ENCODE measurements at places on chromosomes 3 and 15.

DNA sequence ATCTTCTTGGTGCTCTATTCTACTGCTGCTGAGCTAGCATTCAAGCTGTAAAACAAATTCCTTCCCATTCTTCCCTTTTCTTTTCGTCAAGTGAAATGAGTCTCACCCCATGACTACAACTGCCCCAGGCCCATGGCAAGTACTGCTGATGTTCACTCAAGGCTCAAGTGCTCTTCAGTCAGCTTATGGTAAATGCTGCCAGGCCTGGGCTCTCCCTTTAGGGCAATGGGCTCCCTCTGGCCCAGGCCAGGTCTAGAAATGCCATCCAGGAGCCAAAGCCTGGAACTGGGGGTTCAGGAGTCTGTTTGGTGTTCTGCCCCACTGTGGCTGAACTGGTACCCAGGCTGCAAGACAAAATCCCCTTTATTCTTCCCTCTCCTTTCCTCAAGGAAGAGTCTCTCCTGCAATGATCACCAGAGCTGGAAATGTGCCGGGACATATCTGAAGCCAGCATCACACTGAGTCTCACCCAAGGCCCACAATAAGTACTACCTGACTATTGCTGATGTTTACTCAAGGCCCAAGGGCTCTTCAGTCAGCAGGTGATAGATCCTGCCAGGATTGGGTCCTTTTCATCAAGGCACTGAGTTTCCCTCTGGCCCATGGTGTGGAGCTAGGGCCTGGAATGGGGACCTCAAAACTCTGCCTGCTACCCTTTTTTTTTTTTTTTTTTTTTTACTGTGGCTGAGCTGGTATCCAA is 205.0 kb upstream of the STAC start:
- no peak for DNase-seq

DNA sequence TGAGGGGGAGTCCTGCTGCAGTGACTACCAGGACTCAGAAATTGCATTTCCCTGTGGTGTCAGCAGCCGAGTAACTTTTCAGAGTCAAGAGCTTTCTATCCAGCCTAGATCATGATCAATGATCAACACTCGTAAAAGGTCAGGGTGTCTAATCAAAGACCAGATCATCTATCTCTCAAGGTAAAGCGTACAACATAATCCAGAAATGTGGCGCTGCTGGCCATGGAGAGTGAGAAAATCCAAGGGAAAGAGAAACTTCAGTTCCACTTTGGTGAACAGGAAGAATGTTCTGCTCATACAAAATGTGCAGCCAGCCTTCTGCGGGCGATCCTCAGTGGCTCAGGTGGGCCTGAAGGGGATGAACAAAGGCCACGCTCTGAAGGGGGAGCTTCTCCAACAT is 1005.8 kb upstream of the NR2F2 start:
- DNase-seq, result no peak

DNA sequence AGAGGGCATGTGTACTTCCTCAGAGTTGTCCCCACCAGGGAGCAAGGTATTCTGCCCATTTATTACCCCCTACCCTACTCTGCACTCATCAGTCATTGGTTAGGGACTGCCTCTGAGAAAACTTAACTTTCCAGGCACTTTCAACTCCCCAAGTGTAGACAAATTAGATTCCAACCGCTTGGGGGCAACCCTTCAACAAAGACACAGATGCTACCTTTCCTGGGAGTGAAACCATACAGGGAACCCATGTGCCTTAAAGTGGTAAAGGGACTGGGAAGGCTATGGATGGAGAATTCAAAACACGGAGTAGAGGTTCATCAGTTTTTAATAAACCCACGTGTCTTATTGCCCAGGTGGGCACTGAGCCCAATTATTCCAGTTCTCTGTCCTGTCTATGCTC is 19.4 kb upstream of the UBE2E2 start:
- DNase-seq, result no peak

DNA sequence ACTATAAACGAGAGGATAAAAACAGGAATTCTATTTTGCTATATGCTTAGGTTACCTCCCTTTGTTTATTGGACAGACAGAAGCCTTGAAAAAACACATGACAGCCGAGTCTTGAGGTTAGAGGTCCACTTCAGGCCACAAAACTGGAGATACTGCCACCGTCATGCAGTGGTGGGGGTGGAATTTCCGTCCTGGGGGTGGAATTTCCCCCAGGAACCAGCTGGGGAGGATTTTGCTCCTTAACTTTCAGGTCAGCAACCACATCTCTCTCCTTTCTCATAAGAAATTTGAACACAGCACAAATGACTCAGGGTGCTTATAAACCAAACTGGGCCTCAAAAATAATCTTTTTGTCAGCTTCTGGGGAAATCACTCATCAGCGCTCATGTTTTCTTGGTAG is 545.8 kb upstream of the ADAMTS9 start:
- no peak for DNase-seq

DNA sequence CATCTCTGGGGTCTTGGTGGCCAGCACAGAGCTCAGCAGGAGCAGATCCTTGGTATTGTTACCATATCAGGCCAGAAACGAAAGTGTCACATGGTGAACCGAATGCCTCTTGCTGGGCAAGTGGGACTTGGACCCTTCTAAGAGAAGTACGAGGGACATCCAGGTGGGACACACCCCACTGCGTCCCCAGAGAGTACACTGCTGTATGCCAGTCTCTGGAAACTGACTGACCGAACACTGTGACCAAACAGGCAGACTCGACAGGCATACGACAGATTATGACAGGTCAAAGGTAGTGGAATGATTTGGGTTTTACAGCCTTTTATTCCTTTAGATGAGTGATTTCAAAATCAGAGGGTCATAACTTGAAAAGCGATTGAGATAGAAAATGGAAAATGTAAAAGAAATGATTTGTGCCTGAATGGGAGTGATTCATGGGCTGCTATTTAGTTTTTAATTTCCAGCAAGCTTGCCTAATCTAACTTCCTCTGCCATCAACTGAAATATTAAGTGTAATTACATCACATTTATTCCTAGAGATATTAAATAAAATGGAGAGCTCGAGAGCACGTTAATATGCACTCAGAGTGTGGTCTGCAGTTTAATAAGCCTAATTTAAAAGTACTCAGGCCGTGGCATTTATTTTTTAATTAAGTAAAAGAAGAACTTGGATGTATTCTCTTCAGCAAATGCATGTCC is 63.4 kb upstream of the CTXND1 start:
- DNase-seq, result no peak

DNA sequence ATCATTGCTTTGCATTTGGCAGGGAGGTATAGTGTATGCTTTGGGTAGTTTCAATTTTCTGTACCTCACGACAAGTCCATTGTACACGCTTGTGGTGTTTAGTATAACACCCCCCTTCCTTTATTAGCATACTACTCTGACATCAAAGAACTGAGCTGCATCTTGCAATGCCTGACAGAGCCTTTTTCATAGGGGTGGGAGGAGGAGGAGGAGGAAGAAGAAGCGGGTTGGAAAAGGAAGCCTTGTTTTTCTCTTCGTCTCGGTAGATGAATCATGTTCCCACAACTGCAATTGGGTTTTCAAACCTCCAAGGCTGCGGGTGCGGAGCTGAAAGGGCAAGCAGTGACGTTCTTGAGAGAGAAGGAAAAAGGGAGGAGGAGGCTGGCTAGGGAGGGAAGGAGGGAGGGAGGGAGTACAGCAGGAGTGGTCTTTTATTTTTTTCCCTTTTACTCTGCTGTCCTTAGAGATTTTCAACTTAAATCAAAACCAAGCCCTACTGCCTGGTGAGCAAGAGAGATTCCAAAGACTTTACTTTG is 175.7 kb downstream of the KLHL25 start:
- DNase-seq, result no peak

DNA sequence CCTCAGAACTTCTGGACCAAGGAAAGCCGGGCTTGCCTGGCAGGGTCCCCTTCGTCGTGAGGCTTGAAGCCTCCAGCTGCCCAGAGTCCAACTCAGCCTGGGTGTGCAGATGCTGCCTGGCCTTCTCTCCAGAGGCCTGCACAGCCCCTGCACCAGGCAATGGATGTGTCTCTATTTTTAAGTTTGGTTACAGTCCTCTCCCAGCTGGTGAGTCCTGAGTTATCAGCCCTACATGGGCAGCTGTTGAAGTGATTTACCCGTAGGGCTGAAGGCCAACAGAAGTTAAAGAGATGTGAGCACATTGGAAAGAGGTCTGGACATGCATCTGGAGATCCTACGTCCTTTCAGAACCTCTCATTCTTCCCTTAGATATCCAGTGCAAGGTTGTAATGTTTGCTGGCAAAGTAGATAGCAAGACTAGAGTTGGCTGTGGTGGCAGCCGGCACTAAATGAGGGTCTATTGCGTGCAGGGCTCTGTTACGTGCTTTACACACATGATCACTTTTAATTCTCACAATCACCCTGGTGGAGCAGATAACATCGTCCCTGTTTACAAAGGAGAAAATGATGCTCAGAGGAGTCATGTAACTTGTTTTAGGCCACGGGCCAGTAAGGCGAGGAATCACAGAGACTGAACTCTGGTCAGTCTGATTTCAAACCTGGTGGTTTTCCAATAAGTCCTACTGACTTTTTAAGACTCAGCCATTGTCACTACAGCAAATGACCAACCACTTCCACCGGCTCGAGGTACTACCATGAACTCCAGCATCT is 9.9 kb downstream of the FYCO1 start:
- no peak for DNase-seq

DNA sequence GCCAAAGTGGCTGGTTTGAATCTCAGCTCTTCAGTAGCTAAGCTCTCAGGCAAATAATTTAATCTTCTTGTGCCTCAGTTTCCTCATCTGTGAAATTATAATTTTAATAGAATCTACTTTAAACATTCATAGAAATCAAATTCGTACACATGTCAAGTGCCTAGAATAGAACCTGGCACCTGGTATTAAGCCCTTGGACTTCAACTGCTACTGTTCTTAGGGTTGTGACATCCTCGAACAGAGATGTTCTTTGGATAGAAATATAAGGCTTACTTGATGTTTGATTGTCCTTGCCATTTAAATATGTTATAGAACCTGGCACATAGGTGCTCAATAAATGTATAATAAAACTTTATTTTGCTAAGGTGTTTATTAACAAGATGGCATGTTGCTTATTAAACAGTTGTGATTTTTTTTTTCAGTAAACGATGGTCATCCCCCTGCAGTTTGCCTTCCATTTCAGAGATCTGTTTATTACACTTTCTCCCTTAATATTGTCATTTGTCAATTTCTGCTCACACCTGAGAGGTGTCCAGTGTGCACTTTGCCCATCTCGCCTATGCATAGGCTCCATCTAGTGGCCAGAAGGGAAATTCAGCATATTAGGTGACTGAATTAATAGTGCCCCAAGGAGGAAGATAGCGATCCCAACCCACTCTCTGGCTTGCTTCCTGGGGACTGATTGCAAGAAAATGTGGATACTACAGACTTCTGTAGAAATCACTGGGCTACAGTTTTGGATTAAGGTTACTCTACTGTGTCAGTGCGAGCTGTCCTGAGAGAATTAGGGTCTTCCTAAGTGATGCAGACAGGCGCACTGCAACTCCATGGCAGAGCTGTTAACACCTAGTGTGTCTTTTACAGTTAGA is 10.7 kb downstream of the IGF1R start:
- DNase-seq, result no peak

DNA sequence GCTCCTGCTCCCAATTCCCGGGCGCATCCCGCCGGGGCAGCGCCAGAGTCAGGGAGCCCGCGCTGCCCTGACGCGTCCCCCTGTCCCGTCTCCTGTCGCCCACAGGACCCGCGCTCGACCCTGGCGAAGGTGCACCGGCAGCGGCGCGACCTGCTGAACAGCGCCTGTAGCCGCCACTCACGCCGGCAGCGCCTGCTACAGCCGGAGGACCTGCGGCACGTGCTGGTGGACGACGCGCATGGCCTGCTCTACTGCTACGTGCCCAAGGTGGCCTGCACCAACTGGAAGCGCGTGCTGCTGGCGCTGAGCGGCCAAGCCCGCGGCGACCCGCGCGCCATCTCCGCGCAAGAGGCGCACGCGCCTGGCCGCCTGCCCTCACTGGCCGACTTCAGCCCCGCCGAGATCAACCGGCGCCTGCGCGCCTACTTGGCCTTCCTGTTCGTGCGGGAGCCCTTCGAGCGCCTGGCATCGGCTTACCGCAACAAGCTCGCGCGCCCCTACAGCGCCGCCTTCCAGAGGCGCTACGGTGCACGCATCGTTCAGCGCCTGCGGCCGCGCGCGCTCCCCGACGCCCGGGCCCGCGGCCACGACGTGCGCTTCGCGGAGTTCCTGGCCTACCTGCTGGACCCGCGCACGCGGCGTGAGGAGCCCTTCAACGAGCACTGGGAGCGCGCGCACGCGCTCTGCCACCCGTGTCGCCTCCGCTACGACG is 16.9 kb downstream of the C3orf22 start:
- DNase-seq, result no peak

DNA sequence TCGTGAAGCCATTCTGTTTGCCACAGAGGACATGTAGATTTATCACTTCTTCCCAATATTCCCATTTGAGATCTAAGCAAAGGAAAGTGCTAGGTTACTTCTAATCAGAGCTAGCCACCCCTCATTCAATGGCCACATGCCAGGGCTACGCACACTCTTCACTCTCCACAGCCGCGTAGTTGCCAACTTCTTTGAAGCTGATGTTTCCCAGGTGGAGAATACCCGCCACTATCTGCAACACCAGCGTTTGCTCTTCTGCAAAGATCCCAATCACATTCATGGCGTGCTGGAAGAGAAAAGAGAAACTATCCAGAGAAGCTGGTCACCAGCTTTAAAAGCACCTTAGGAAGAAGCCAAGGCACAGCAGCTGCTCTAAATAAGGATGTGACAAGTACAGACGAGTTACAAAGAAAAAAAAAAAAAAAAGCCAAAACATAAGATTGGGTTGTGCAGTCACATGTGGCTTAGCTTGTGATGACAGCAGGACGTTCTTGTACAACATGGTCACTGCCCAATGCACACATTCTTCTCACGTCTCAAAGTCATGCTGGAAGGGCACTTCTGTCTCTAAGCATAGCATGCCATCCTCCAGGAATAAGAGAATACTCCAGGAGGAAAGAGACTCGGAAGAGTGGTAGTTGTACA is 16.4 kb downstream of the LDHAL6B start:
- DNase-seq, result no peak

- no peak for DNase-seq
Measured at GRCh38 chr15:59413577-59413976, 24.4 kb upstream of the FAM81A start.

GRCh38 chr15:27238209-27238608 is 267.2 kb downstream of the GABRG3 start:
- DNase-seq, result no peak

DNA sequence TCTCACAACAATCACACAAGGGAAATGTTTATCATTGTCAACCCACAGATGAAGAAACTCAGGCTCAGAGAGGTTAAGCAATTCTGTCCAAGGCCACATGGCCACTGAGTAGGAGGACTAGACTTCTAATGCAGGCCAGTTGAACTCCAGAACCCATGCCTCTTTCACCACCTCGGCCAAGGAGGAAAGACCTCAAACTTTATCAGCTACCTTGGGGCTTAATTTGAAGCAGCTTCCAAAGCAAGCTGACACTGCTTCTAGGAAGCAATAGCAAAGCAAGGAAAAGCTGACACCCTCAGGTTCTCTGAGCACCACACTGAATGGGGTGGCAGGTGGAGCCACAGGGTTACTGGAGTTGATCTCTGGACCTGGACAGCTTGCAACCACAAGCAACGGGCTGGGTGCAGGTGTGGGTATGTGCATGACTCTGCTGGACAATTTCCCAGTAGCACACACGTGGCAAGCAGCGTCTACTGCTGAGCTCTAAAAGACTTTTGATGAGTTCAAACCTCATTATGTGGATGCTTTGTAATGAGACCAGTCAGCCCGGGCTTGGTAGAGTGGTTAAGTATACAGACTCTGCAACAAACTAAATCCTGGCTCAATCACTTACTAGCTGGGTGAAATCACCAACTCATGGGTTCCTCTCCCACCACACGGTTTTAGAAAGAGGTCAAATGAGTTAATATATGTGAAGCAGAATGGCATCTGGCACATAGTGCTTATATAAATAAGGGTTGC is 23.1 kb downstream of the CCNL1 start:
- DNase-seq, result no peak

- DNase-seq, result no peak
Measured at GRCh38 chr3:56467801-56468183, 475 bp downstream of the ERC2 start.
